GM19239 (cell line): ENCODE measurements at places on chromosomes 6 and 20.
A peak's percentile ranks its signal among the peaks of the same experiment; 100 is the strongest.

GRCh38 chr6:40348591-40348990 lies 238.6 kb downstream of the LRFN2 start:
- no peak for DNase-seq

GRCh38 chr6:331622-332521 lies 39.6 kb downstream of the DUSP22 start:
- peak; percentile 69 for DNase-seq

DNA sequence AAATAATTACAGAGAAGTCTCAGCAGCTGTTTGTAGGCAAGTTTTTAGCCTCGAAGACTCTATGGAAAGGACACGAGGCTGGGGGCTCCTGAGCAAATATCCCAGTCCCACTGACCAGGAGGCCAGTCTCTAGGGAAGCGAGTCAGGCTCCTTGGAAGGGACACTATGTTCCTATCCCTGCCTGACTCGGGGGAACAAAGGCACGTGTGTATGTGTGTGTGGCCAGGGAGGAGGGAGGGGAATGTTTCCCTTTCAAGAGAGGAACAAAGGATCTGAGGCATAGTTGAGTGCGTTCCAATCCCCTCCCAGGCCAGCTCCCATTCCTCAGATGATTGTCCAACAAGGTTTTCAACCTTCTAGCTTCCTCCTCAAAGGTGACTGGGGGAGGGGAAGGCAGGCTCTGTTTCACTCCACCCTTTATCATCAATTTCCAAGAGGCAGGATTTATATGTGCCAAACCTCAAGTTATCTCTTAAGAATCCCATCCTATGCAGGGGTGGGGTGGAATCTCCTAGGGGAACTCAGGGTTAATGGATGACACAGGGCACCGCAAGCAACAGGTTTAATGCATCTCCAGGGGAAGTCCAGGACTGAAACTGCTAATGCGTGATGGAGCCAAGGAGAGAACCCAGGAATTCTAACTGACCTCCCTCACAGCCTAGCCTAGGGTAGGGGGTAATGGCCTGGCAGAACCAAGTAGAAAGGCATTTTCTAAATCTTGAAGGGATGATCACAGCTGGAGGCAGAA lies 9.9 kb downstream of the BCL2L1 start:
- DNase-seq, result no peak

- DNase-seq, result no peak
These were observed 20.0 kb downstream of the MAP1LC3A start for GRCh38 chr20:34578521-34578920.

GRCh38 chr6:16759646-16760515 lies 1.4 kb downstream of the ATXN1 start:
- no peak for DNase-seq

DNA sequence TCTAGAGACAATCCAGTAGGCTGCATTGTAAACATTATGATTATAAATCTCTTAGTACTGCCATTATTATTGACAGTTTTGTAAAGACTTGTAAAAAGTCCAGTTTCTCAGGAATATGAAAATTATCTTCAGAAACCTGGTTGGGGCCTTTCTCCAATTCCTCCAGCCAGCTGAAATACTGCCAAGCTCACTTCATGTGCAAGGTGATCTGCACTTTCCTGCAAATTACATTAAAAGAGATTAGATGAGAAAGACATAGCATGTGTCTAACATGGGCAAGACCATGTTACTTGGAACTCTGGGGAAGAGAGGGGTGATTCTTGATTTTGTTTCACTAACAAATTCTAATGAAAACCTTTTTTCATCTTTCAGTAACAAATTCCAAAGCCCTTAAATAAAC lies 24.0 kb downstream of the PGM3 start:
- DNase-seq, result no peak

GRCh38 chr20:58536289-58536688 lies 21.1 kb upstream of the APCDD1L start:
- no peak for DNase-seq

DNA sequence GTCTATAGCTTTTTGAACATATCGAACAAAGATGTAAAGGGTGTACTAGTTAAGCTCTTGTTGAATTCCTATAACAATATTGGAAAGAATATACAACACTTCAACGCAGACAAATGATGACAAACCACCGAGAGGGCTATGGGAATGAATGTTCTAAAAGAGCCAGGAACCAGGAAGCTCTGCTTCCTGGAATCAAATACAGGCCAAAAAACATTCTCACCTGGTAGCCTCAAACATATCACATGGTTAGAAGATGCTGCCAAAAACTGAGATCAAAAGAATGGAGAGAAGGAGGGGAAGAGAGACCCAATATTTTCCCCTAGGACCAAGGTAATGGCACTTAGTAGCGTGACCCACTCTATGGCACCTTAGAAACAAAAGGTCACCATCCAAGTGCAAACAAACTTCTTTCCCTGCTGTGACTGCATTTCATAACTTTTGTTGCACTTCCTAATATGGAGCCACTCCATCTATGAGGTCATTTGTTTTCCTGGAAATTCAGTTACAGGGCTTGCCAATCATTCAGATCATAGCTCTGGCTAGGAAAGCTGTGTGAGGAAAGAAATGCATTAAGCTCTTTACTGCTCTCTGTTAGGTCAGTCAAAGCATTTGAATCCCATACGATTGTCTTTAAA lies 199.2 kb upstream of the NT5E start:
- DNase-seq, result no peak
